ENCODE measurements at places on chromosomes 13 and 19. TPM values are rescaled to one million over a fixed set of nuclear protein-coding genes. Genes with fewer than 3 reads are reported as not detected.

Gene PSG3
- total RNA-seq, result not detected

Gene PCDH17
- 0.40 TPM for total RNA-seq

Gene PTGER1
- 15.5 TPM for total RNA-seq

Gene MAMSTR
- 0.53 TPM for total RNA-seq

Gene HCN2
- total RNA-seq, result 0.62 TPM

Gene NRTN
- not detected for total RNA-seq
